CD4-positive, alpha-beta T cell treated with Interleukin-17A for 4 hours (primary cell): ENCODE measurements at places on chromosomes 4 and X.
A peak's percentile ranks its signal among the peaks of the same experiment; 100 is the strongest.

- no peak for DNase-seq
These were observed 14.1 kb downstream of the AMER1 start for GRCh38 chrX:64191281-64192010.

DNA sequence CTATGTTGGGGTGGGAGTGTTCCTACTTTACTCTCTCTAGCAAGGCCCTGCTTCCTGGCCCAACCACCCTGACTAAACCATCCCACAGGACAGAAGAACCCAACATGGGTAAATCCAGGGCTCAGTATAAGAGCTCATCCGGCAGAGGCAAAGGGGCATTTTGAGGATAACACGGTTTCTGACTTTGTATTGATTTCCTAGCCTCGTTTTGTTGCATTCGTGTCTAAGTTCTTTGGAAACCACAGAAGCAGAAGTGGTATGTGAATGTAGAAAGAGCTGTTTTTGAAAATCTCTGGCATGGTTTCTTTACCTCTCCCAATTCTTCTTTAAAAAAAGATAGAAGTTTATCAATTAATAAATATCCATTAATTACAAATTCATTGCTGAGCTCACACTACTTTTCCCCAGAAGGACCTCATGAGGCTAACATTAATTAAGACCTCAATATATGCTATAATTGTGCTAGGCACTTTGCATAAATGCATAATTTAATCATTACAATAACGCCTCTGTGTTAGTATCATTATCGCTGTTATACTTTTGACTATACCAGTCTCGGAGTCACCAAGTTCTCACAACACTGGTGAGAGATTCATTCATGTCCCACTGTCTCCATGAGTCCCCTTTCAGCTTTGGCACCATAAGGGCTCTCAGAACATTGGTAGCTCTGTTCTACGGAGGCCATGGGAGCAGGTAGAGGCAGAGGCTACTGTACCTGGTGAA is 5.8 kb upstream of the CLNK start:
- DNase-seq = no peak

DNA sequence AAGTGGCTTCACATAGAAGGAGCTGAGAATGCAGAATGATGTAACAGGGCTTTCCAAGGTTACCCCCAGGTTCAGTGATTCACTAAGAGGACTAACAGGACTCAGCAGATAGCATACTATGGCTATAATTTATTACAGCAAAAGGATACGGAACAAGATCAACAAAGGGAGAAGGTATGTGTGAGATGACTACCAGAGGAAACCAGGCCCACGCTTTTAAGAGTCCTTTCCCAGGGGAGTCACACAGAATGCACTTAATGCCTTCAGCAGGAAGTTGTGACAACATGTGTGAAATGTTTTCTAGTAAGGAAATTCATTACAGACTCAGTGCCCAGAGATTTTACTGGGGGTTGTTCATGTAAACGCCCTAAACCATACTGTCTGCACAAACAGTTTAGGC is 373.6 kb upstream of the MAGEB2 start:
- DNase-seq = no peak

GRCh38 chrX:12360986-12361598 is 222.8 kb downstream of the FRMPD4 start:
- DNase-seq = no peak

GRCh38 chr4:184385705-184386141 is 88.6 kb downstream of the IRF2 start:
- no peak for DNase-seq

GRCh38 chr4:78707793-78708192 is 68.4 kb upstream of the BMP2K start:
- DNase-seq = no peak

- no peak for DNase-seq
These were observed 59.0 kb downstream of the CHM start for GRCh38 chrX:85988353-85988752.

- DNase-seq = no peak
These were observed 348.1 kb upstream of the ATOH1 start for GRCh38 chr4:93480452-93480851.

DNA sequence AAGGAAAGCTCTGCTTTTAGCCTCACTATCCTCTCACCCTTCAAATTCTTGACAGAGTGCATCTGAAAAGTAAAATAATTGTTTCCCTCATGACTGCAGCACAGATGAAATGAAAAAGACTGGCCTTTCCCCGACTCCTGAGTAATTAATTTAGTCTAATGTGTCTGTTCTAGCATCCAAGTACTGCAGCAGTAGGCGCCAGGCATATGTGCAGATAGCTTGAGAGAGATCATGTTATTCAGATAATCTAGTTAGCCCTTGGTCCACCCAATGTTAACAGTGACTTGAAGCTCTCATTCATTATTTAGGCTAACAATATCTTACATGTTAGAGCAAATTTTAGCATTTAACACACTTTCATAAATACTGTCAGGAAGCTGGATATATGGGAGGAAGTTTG is 54.0 kb downstream of the MAP9 start:
- DNase-seq = no peak

DNA sequence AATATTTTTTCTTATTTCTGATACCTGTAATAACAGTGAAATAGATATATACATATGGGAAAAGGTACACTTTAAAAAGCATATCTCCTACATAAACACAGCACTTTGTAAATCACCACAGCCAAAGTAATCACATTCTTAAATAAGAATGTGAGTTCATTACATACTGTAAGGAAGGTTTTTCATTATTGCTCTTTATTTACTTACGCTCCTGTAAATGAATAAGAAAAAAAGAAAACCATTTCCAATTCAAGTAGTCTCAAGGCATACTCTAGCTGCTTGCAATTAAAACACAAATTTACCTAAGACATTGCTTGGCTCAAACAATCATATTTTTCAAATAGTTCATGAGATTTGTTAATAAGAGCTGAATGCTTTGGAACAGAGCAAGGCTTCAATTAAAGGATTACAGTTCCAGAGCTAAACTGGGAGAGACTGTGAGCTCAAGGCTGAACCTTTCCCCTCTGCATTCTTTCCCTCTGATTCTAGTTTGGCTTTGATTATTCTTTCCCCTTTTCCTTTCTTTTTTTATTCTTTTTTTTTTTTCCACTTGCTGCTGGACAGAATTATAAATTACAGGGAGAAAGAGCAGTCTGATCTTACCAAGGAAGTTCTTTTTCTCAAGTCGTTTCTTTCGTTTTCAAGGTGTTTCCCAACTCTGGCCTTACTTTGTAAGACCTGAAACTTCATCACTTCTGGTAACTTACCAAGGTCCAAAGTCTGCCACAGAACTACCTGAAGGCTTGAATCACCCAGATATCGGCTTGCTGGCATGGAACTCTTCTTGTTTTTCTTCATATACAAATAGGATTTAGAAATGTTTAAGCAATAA is 278.3 kb downstream of the INPP4B start:
- DNase-seq = no peak

- DNase-seq = no peak
These were observed 19.7 kb upstream of the RTL9 start for GRCh38 chrX:110338935-110339334.

GRCh38 chrX:103148075-103148474 is 55.1 kb upstream of the NXF3 start:
- DNase-seq = no peak

DNA sequence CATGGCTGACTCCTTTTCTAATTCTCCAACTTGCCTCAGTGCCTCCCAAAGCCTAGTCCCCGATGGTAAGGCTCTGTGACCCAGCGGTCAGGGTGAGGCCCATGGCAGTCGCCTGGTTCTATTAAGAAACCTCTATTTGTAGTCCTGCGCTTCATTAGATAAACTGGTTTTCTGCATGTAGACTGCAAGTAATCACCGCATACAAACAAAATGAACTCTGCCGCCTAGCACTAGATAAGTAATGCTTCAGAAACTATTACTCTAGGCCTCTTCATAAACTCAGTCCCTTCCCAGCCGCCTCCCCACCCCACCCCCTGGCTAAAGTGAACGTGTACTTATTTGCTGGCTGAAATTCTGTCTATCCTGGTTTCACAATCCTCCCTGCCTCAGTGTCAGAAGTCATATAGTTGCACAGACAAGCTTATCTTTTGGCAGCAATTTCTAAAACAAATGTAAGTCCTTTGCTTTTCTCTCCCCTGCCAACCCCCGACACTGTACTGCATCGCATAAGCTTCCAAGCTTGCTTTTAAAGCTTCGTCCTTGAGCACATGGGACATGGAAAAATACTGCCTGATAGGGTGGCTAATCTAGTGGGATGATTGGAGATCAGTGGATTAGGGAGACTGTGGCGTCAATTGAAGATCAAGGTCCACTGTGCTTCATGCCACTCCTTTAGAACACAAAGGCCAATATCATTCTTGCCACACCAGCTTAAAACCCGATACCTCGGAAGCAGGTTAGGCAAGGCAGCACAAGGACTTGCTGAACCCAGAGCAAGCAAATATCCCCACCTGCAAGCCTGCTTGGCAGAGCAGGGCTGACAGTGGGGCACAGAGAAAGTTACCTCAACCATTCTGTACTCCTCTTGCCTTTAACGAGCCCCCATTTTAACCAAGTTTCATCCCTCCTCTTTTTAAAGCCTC is 125.8 kb downstream of the IRF2 start:
- DNase-seq = no peak

DNA sequence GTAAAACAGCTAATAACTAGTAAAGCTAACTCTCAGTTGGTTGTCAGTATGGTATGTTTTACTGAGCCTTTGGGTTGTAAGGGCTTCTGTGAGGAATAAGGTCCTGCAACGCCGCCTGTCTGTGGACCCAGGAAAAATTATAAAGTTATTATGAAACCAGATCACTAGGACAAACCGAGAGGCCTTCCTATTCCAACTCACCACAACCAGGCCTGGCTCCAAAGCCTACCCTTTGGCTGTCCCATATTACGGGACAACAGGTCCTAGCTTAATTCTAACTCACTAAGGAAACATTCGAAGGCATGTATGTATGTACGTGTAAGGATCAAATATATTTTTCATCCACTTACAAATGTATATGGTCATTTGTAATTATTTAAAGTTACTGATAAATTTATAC is 1.4 kb downstream of the ANKRD17 start:
- peak; percentile 73 for DNase-seq

GRCh38 chrX:153477364-153477857 is 7.0 kb upstream of the HAUS7 start:
- DNase-seq = no peak

DNA sequence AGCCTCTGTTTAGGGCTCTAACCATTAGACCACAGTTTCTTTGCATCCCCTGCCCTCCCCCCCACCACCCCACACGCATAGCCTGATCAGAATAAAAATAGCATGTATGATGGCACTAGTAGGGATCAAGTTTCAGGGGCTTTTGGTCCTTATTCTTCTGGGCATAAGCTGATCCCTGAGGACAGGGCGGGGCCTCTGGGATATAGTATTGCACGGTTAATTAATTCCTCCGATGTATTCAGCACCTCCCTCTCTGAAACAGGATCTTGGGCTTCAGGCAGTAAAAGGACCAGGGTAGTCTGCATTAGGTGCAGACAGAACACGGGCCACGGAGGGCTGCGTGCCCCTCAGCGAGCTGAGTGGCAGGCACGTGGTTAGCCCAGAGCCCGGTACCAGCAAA is 57.1 kb downstream of the ELF4 start:
- DNase-seq = no peak

GRCh38 chrX:78106651-78106986 is 2.6 kb downstream of the PGK1 start:
- no peak for DNase-seq

- no peak for DNase-seq
These were observed 12.3 kb downstream of the FHL1 start for GRCh38 chrX:136159611-136160025.

DNA sequence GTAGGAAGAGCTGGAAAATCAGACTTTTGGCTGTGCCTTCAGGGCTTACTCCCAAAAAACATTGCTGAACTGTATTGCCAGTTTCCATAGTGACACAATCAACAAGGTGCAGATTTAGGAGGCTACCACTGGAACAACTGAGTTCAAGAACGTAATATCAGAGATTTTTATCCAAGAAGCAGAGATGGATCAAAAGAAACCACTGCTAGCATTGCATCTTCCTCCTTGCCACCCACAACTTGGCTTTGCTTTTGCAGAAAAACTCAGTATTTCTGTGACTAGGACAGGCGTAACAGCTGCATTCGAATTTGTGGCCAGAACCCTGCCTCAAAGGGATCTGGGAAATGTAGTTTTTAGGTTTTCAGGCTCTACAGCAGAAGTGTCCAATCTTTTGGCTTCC is 27.8 kb upstream of the WDFY3 start:
- no peak for DNase-seq

DNA sequence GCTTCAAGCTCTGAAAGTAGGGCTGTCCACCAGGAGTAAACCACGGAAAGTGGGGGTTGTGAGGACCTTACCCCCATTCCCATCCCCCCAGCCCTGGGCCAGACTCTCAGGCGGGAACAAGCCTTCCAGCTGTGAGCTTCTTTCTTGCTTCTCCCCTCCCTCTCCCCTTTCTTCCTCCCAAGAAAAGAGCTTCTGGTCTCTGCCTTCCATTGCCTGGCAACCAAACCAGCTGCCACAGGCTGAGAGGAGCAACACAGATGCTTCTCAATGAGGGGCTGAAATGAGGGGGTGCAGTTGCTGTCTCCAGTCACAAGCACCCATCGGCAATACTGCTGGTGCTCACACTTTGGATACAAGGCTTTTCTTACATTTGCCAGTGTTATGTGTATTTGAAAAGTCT is 72.5 kb downstream of the SLC16A2 start:
- no peak for DNase-seq

DNA sequence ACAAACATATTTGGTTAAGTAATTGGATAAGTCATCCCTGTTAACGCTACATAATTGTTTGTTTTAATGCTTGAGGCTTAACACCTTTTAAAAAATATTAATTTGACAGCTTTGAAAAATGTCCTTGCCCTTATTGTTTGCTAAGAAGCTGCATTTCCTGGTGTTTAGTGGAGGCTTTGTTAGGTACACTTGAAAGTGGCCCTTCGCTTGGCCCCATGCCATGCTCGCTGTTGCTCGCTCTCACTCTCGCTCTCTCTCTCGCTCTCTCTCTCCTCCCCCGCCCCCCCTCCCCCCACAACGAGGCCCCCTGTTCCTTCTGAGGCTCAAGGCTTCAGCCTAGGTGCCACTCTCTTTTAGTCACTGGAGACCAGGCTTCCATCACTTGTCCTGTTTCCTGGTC is 139.6 kb downstream of the DCLK2 start:
- DNase-seq = no peak
